NCI-H1048 (cell line): ENCODE measurements at places on chromosomes 4 and X.

- DNase-seq = no peak
Observed at GRCh38 chrX:9903146-9903545, 64.0 kb upstream of the CLDN34 start.

GRCh38 chr4:8316911-8317351 lies 47.4 kb downstream of the HTRA3 start:
- DNase-seq = no peak

DNA sequence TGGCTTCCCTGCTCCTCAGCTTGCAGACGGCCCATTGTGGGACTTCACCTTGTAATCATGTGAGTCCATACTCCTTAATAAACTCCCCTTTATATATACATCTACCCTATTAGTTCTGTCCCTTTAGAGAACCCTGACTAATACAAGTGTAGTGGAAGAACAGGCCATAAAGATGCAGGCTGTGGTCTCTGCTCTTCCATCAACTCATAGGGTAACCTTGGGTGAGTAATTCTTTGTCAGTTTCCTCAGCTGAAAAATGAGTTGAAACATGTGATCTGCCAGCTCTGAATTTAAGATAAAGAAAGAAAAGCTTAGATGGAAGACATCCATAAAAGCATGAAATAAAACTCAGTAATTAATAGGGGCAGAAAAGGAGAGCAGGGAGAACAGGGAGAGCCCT lies 103.6 kb downstream of the ENOX2 start:
- DNase-seq = no peak

DNA sequence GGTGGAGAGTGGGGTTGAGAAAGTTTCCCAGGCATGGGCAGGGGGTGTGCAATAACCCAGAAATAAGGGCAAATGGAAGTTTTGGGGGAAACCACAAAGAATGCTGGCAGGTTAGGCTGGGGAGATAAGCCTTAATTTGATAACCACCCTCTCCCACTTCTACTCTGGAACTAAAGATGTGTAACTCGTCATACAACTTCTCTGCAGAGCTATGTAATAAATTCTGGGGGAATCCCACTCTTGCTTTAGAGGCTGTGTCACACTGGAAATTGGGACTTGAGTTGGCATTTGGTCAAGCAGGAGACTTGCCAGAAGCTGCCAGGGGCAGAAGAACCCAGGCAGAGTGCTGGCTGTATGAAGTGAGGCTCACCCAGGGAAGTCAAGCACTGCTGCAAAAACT lies 170.9 kb upstream of the CPEB2 start:
- no peak for DNase-seq

DNA sequence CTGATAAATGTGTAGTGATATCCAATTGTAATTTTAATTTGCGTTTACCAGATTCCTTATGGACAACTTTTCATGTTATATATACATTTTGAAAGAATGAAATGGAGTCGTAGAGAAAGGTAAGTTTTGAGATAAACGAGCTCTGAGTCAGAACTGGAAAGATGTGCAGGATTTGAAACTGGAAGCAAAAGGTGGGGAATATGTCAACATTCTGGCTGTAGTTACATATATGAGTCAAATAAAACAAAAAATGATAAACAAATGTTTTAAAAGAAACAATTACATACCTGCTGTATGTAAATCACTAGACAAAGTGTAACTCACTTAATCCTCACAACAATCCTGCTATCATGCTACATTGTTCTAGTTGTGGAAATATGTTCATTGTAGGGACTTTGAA lies 84.0 kb downstream of the LPAR4 start:
- DNase-seq = no peak

DNA sequence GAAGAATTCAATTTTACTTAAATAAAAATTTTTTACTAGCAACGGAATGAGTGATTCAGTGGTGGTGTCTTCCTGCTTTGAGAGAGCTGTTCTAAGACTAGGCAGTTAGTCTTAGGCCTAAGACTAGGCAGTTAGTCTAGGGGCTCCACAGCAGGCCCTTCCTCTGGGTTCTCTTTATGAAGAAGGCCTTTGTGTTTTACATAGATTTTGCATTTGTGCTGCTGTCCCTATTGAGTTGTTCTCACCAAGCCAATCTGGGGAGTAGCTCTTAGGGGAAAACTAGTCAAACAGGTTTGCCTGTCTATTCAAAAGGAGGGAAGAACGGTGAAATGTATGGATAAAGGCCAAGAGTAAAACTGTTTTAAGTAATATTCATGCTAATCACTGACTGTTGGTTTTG lies 7.6 kb downstream of the UGT8 start:
- peak; percentile 84 for DNase-seq

- DNase-seq = no peak
Observed at GRCh38 chrX:108590496-108590895, 145.9 kb downstream of the IRS4 start.

GRCh38 chr4:45477311-45477733 lies 646.5 kb downstream of the GABRG1 start:
- no peak for DNase-seq

DNA sequence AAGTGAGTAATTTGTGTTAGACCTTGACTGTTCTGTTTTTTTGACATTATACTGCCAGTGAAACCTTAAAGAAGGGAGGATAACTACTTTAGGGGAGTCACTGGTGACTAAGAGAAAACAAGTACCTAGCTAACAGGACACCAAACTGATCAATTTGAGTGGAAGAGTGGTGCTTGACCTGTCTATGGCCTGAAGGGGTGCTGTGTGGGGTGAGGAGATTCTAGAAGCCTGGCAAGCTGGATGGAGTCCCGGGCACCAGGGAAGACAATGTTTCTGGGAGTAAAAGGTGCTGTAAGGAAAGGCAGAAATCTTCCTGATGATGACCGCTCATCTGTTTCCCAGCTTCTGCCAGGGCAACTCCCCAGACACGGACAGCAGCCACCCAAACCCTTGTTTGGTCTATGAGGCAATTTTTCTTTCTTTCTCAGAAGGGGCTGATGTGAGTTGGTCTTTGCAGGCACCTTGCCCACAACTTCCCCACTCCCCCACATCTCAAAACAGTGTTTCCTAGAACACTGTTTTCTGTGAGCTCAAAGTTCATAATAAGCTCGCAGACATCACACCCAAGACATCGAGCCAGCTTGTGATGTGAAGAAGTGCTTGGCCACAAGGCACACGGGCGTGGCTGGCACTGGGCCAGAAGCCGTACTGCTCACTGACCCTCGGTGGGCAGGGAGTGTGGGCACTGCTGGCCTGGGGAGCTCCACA lies 4.6 kb downstream of the TXK start:
- no peak for DNase-seq

GRCh38 chr4:140718241-140718952 lies 37.8 kb downstream of the TBC1D9 start:
- DNase-seq = no peak

- no peak for DNase-seq
Observed at GRCh38 chr4:40423735-40424134, 88.6 kb downstream of the CHRNA9 start.

- no peak for DNase-seq
Observed at GRCh38 chr4:167885872-167886271, 206.5 kb upstream of the ANXA10 start.

DNA sequence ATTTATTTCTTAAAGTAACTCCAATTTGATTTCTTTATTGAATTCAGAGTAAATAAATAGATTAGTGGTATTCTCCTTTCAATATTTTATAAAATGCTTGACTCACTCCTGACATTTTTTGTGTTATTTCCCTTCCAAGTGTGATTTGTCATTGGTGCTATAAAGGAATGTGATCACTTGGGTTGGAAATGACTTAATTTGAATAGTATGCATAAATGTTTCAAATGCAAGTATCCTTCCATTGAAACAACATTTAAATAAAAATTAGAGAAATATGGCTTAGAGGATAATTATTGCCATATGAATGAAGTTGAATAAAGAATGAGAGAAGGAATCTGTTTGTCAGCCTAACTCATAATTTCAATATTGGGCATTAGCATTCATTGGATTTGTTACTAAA lies 182.7 kb downstream of the PABPC4L start:
- DNase-seq = no peak

- DNase-seq = no peak
Observed at GRCh38 chr4:82551734-82552133, 10.1 kb downstream of the TMEM150C start.

GRCh38 chrX:133415276-133416105 lies at the start of gene GPC4:
Gene GPC4 (minus strand): TSS chrX:133415489. CDS start chrX:133414965, 524 bp downstream.
- peak; percentile 9 for DNase-seq

DNA sequence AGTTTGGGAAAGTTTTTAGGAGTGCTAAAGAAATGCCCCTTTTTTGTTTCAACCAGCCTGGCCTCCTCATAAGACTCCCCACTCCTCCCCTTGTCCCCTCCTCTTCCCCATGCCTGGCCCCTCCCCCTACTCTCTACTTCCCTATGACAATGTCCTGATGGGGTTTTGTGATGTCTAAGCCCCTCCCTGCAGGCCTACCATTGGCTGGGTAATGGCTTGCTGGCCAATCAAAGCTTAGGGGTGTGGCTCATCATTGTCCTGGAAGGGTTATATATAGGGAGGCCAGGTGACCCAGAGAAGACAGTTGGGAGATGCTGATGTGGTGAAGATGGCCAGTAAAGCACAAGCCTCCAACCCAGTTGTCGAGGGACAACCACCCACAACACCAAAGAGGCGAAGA lies 48.2 kb upstream of the PASD1 start:
- no peak for DNase-seq

GRCh38 chrX:133544115-133544514 lies 128.8 kb upstream of the GPC4 start:
- DNase-seq = no peak

DNA sequence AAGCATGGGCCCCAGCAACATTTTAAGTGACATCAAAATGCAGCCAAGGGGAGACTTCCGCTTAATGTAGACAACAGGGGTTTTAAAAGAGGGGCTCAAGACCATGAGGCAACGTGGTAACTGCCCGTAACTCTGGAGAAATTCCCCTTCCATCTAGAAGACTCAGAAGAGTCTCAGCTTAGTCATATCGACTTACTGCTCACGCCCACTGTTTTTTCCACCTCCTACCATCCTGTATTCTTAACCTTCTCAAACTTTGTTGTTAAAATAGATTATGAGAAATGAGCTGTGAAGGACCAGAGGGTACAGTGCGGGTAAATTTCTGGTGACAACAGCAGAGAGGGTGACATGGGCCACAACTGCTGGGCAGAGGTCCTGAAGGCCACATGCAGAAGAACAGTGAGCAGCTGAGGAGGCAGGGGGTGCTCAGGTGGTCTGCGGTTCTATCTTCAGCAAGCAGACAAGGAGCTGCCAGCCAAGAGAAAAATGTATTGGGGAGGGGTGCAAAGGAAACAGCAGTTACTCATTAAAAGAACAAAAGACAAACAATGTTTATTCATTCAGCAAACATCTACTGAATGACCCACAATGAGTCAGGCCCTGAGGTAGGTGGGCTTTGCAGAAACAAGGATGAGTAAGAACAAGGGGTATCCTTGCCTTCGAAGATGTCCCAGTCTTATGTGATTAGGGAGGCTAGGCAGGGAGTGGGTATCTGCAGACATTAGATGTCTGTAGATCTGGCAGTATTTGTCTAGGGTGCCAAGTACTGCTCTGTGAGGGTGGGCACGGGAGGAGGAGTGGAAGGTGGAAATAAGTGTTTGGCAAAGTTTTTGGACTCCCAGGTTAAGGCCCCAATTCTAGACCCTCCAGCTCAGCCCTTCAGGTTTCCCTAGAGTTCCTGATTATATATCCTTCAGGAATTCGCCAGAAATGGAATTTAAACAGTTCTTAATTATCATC lies 175.3 kb downstream of the TSPAN5 start:
- DNase-seq = no peak

DNA sequence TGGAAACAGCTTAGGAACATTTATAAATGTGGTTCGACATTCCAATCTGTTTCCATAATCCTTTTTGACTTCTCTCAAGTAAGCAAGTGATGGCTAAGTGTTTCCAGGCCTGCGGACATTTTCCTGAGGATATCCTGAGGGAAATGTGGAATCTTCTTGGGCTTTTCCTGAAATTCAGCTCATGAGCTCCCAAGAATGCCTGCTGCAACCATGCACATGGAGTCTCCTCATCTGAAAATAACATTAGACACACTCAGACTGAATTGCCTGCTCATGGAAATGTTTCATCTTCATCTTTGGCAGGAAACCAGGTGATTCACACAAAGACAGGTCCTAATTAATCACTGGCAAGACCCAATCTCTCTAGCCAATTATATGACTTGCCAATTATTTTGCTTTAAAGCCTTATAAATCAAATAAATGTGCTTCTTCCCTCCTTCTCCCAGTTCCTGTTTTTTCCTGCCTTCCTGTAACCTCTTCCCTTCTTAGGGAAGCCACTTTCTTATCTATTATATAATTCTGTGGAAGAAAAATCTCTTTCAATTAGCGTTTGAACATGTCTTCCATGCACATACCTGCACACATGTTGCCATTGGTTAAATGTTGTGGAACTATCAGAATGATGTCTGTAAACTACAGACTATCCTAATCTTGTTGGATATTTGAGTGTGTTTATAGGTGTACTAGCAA lies 104.6 kb upstream of the MXRA5 start:
- DNase-seq = no peak

DNA sequence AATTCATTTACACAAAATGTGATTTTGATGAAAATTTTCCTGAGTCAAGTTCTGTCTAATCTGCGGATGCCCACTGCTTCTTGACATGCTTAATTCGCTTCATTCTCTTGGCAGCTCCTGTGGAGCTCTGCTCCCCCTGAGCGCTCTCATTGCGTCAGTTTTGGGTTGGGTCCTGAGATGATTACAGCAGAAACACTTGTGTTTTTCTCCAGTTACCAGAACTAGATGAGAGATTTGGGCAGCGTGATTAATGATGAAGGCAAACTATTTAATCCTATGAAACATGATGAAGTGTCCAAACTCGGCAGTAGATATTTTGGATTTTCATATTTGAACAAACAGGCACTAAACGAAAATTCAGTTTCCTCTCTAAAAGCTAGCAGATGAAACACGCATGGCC lies 4.2 kb upstream of the CXCL1 start:
- no peak for DNase-seq

DNA sequence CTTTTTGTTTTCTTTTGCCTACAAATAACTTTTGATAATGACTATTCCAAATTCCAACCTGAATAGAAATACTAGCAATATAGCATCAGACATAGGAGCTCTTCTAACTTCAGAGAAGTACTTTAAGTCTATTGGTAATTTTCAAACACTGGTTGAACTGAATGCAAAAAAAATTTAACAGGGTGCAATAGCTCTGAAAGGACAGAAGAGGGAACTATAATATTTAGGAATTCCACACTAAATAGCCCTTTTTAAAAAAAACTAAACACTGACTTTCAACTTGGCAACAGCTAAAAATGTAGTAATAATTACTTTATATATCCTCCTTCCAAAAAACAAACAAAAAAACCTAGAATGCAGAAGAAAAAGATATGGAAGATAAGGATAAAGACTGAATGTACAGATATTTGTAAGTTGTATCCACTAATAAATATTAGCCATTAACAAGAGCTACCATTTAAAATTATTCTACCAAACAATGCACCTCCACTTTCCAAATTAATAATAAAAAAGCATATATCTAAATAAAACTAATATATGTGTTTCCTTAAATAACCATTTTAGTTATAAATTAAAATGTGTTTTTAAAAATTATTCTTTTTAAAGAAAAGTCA lies 81.4 kb downstream of the FBXW7 start:
- no peak for DNase-seq

GRCh38 chrX:112636288-112636687 lies 43.5 kb downstream of the LHFPL1 start:
- no peak for DNase-seq
